ENCODE measurements at places on chromosomes 7 and 10.

DNA sequence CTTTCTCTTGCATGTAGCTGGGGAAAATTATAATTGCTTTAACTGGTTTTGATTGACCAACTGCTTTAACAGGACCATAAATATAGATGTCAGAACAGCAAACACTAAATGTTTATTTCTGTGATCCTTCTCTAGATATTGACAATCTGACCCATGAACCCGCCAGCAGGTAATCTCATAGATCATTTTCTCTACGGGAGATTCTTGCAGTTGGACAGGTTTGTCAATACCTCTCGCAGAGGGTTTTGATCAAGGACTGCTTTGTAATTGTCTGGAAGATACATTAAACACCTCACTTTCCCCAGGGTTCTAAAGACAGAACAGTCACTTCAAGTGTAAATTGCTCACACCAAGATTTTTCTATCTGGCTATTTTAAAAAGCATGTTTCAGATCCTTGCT lies 235.8 kb upstream of the RHOBTB1 start:
- DNase-seq: no peak

- no peak for DNase-seq
These were observed 55.0 kb downstream of the KIAA1549 start for GRCh38 chr7:138926241-138926612.

DNA sequence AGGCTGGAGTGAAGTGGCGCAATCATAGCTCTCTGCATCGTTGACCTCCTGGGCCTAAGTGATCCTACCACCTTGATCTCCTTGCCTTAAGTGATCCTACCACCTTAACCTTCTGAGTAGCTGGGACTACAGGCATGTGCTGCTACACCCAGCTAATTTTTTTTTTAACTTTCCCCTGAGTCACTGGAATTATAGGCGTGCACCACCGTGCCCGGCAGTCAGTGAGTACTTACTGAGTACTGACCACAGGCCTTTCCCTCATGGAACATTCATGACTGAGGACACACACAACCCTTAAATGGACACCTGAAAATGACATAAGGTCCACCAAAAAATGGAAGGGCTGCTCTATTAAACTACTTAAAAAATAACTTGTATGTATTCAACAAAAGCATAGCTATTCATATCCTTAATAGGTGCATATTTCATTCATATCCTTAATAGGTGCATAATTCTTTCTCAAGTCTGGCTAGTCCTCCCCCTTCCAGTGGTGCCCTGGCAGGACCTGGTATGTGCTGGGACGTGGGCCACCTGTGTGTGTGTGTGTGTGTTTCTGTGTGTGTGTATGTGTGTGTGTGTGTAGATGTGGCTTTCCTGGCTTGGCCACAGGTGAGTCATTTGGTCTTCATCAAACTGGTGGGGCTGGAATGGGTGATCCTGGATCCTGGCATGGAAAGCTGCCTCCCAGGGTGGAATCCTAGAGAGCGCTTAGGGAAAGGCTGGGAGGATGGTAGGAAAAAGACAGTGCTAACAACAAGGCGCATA lies 3.5 kb downstream of the FAM180A start:
- DNase-seq: no peak

DNA sequence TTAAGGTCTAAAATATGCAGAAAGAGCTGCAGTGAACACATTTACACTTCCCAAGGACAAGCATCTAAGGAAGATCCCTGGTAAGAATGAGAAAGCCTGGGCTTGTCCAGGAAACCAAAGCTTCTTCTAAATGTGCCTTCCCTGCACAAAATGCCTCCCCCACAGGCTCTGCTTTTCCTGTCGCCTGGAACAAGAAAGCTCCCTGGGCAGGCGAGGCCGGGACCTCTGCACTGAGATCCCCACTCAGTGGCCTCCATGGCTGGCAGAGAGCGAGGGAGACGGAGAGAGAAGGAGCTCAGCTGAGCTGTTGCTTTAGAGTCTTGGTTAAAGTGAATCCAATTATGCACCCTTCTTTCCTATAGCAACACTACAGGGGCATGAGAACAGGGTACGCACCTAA lies 75.6 kb downstream of the AMZ1 start:
- DNase-seq: no peak

DNA sequence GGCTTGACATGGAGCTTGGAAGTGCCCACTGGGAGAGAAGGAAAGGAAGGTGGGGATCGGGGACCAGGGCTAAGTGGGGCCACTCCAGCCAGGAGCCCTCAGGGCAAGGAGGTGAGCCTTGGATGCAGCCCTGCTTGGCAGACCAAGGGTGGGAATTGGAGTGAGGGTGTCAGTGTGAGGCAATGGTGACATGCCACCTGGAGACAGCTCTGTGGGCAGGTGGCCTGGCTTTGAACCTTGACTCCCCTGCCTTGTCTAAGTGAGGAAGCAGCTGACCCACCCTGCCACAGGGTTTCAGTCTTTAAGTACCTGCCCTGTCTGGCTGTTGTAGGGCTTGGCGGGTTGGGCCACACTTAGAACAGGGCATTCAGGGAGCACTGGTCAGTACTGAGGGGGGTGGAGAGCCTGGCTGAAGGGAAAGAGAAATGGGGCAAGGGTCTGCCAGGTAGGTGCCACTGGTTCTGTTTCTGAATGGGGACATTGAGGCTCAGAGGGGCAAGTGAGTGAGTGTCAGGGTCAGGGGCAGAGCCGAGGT lies 4.8 kb downstream of the RAMP3 start:
- DNase-seq: no peak

Measured in dermis microvascular lymphatic vessel endothelial cell (primary cell).